ENCODE measurements at places on chromosomes 16 and 17.
A peak's percentile ranks its signal among the peaks of the same experiment; 100 is the strongest.

DNA sequence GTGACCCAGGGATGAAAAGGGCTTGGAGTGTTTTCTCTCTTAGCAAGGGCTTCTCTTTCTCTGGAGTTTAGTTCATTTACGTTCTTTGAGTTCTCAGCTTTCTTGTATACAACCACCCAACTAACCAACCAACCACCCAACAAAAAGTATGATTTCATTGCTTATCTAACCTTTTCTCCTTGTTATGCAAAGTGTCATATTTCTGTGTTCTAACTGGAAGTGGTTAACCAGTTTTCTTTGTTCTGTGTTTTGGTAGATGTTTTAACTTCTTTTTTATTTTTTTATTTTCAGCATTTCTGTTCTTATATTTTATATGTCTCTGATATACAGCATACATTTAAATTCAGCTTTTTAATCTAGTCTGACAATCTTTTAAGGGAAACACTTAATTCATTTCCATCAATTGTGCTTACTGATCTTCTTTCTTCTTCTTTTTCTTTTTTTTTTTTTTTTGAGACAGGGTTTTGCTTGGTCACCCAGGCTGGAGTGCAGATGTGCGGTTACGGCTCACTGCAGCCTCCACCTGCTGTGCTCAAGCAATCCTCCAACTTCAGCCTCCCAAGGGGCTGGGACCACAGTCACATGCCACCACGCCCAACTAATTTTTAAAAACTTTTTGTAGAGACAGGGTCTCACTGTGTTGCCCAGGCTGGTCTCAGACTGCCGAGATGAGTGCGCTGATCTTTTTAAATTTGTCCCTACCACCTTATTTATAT lies 29.6 kb downstream of the NLK start:
- DNase-seq, result no peak

GRCh38 chr17:2041561-2042389 lies at the start of gene OVCA2:
Gene OVCA2 (plus strand): TSS chr17:2042022. CDS start chr17:2042048, 26 bp downstream.
- DNase-seq, result peak; percentile 97

DNA sequence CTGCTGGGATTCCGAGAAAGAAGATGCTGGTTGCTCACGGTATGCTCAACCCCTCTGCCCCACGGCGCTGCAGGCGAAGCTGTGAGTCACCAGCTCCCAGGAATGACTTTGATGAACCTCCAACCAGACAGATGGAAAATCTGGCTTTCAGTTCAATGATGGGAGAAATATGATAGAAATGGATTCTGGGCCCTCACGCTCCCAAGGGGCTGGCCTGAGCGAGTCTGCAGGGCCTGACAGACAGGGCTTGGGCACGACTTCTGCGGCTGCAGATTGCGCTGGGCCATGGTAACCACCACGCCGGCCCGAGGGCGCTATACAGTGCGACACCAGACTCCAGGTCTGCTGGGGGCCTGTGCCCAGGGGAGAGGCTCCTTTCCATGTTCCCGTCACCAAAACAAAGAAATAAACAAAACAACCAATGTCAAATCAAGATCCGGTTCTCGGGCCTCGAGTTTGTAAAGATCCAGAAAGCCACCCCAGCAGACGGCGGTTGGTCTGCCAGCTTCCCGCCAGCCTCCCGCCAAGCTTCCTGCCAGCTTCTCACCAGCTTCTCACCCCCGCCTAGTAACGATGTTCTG lies 11.1 kb upstream of the ABR start:
- DNase-seq, result no peak

- no peak for DNase-seq
These were observed 242.0 kb downstream of the FTO start for GRCh38 chr16:53945996-53946395.

DNA sequence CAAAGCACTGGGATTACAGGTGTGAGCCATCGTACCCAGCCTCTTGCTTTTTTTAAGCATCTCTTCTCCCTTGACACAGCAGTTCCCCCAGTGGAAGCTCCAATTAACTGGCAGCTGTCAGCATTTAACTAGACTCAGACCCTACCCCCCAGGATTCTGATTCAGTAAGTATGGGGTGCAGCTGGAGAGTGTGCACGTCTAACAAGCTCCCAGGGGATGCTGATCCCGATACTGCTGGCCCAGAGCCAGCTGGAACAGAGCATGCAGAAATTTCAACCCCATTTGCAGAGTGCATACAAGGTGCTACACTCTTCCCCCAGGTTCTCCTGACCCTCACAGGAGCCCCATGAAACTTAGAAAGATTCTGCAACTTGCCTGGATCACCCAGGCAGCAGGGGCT lies 27.7 kb upstream of the BCO1 start:
- no peak for DNase-seq

DNA sequence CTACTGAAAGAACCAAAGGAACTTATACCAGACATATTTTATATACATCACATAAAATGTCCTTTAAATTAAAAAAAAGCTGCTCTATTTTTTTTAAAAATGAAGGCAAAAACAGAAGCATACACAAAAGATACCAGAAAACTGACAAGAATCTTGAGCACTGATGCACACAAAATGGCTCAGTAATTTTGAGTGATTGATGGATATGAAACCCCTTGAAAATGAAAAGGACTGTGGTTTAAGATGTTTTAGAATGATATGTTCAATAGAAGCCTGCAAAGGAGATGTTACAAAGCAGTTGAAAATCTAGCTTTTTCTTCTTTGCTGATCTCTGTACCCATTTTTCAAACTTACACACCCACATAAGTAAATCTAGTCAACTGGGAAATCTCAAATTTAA lies 2.7 kb downstream of the C16orf87 start:
- no peak for DNase-seq

- peak; percentile 82 for DNase-seq
These were observed at the start of gene MT2A for GRCh38 chr16:56608043-56608875. Gene MT2A (plus strand): TSS chr16:56608584. CDS start chr16:56608656, 72 bp downstream.

- no peak for DNase-seq
These were observed 29.4 kb upstream of the NAT9 start for GRCh38 chr17:74805591-74805991.
